ENCODE measurements at places on chromosomes 7 and 10. TPM values are rescaled to one million over a fixed set of nuclear protein-coding genes. Genes with fewer than 3 reads are reported as not detected.

The ARHGEF5 gene
- 11.8 TPM for total RNA-seq

GRCh38 chr7:269721-270120 lies 20.2 kb upstream of the FOXL3 start:
- no peak for DNase-seq
- H3K4me1 ChIP-seq, result no peaks in the 10 kb centered on the region
- no peaks in the 10 kb centered on the region for H3K36me3 ChIP-seq
- H3K27ac ChIP-seq, result no peak overlapping the region
- H3K4me3 ChIP-seq, result no peak overlapping the region

- H3K4me3 ChIP-seq, result no peak overlapping the region
- H3K27ac ChIP-seq, result no peak overlapping the region
- no peaks in the 10 kb centered on the region for H3K27me3 ChIP-seq
Observed at GRCh38 chr10:69261184-69261583, 17.1 kb upstream of the HK1 start.

DNA sequence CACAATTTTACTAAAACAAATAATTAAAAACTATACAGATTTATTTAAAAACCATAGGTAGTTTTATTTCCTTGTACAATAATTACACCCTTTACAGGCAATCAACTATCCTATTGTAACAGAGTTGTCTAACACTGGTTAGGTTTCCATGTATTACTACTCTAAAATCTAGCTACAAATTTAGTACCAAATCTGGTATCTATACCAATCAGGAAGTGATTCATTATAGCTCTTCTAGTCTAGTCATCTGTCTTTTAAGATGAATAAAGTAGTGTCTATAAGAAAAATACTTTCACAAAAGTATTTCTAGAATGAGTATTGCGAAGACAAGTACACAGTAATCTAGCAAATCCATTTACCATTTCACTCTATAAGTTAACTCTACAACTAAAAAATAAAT lies 16.9 kb downstream of the ZNF800 start:
- H3K27me3 ChIP-seq, result no peaks in the 10 kb centered on the region
- H3K27ac ChIP-seq, result no peak overlapping the region
- DNase-seq, result no peak
- peaks cover 20% of the 10 kb centered on the region for H3K36me3 ChIP-seq

- H3K36me3 ChIP-seq, result no peaks in the 10 kb centered on the region
- H3K4me1 ChIP-seq, result peaks cover 39% of the 10 kb centered on the region
- no peak overlapping the region for H3K27ac ChIP-seq
- no peak overlapping the region for H3K4me3 ChIP-seq
- no peaks in the 10 kb centered on the region for H3K27me3 ChIP-seq
Observed at GRCh38 chr10:21317902-21318301, 207.6 kb downstream of the SKIDA1 start.

The MALSU1 gene
- 74.2 TPM for total RNA-seq

- no peak for DNase-seq
- H3K27me3 ChIP-seq, result no peaks in the 10 kb centered on the region
Observed at GRCh38 chr10:127472976-127473375, 76.1 kb upstream of the NPS start.

DNA sequence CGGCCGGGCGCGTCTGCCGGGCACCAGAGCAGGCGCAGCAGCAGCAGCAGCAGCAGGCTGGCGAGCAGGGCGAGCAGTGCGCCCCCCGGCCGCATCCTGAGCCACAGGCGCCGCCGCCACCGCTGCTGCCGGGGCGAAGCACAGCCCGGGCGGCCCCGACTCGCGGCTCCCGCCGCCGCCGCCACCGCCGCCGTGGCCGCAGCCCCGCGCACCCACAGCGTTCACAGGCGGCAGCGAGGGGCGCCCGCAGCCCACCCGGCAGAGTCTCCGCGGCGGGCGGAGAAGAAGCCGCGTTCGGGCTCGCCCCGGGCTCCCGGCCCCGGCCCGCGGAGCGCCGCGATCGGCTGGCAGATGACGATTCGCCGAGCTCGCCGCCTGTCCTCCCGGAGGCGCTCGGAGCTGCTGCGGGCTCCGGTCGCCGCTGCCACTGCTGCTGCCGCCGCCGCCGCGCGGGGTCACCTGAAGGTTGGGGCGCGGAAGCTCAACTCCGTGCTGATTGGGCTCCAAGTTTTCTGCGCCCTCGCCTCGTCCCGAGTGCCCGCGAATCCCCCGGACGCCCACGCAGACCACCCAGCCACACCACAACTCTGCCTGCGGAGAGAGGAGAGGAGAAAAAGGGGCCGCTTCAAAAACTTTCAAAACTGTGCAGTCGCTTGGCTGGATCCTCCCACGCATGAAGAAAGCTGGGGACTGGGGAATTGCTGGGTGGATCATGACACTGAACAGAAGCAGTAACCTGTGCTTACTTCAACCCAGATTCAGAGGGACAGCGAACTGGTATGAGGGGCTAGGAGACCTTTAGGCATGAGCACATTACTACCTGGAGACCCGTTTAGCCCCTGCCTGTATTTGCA lies at the start of gene ST8SIA6:
Gene ST8SIA6 (minus strand): TSS at position 435 of the 854 bp plus-strand sequence. CDS start 340 bp downstream, at position 95.
- H3K27ac ChIP-seq, result no peak within 1 kb of the TSS
- H3K27me3 ChIP-seq, result peaks cover 25% of the 10 kb centered on the region
- peaks cover 17% of the 10 kb centered on the region for H3K4me1 ChIP-seq
- DNase-seq, result no peak
- H3K4me3 ChIP-seq, result peak within 1 kb of the TSS; percentile 60
- peaks cover 9% of the 10 kb centered on the region for H3K36me3 ChIP-seq

DNA sequence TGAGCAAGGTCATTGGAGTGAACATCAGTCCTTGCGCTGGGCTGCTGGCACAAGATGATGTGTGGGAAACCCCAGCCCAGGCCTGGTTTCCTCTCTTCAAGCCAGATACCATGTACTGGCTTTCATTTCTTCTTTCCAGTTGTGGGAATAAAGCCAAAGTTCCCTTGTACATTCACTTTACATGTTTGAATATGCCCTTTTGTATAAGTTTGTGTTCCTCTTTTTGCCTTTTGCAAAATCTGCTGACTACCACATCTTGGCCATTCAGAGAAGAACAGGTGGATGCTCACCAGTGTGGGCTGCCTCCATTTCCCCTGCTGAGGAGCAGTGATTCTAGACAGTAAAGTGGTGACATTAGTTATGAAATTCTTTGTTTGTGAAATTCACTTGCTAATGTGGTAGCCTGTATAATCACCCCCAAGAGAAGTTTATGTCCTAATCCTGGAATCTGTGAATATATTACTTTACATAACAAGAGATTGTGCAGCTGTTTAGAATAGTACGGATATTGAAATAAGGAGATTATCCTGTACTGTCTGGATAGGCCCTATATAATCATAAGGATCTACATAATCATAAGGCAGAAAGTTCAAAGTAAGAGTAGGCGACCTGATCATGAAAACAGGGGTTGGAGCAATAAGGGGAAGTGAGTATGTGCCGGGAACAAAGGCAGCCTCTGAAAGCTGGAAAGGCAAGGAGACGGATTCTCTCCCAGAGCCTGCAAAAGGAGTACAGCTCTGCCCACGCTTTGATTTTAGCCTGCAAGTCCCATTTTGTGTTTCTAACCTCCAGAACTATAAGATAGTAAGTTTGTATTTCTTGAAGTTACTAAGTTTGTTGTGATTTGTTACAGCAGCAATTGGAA lies 18.8 kb upstream of the AOAH start:
- H3K4me1 ChIP-seq, result no peaks in the 10 kb centered on the region
- H3K36me3 ChIP-seq, result no peaks in the 10 kb centered on the region
- H3K27ac ChIP-seq, result no peak overlapping the region
- peak; percentile 4 for DNase-seq
- H3K4me3 ChIP-seq, result no peak overlapping the region

The GPR85 gene
- 1.7 TPM for total RNA-seq

The MOGAT3 gene
- 0.17 TPM for total RNA-seq

The CALCR gene
- not detected for total RNA-seq

GRCh38 chr10:117363028-117363427 lies 12.2 kb downstream of the PDZD8 start:
- H3K27ac ChIP-seq, result no peak overlapping the region
- H3K4me1 ChIP-seq, result peaks cover 61% of the 10 kb centered on the region
- H3K36me3 ChIP-seq, result no peaks in the 10 kb centered on the region

The COL28A1 gene
- 17.4 TPM for total RNA-seq

The CLCN1 gene
- not detected for total RNA-seq

The SEM1 gene
- total RNA-seq, result 17.4 TPM

DNA sequence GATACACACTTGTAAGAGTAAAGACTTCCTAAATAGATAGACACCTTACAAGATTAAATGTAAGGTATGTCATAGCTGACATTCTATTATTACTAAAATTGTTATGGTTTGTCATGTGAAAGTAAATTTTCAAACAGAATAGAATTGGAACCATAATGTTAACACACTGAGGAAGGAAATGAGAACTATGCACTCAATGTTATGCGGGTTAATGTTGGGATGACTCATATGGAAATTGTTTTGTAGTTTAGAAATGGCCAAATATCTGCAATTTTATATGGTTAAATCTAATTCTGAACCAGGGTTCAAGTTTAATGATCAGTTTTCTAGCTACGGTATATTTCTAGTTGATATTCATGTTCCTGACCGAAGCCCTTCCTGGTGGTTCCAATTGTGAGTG lies 214.2 kb upstream of the ADO start:
- no peak overlapping the region for H3K4me3 ChIP-seq
- no peaks in the 10 kb centered on the region for H3K36me3 ChIP-seq
- H3K27ac ChIP-seq, result no peak overlapping the region
- no peaks in the 10 kb centered on the region for H3K4me1 ChIP-seq
- no peak for DNase-seq

The EGFR gene
- 79.3 TPM for total RNA-seq

GRCh38 chr7:95905167-95905566 lies 132.8 kb downstream of the DYNC1I1 start:
- no peaks in the 10 kb centered on the region for H3K4me1 ChIP-seq
- no peaks in the 10 kb centered on the region for H3K27me3 ChIP-seq
- H3K27ac ChIP-seq, result no peak overlapping the region
- peak; percentile 17 for DNase-seq
- no peaks in the 10 kb centered on the region for H3K36me3 ChIP-seq

- no peak for DNase-seq
- no peaks in the 10 kb centered on the region for H3K4me1 ChIP-seq
- H3K4me3 ChIP-seq, result no peak overlapping the region
- H3K27me3 ChIP-seq, result peaks cover 5% of the 10 kb centered on the region
- no peak overlapping the region for H3K27ac ChIP-seq
Observed at GRCh38 chr10:11906714-11907113, 83.6 kb downstream of the PROSER2 start.

The HABP2 gene
- total RNA-seq, result not detected

DNA sequence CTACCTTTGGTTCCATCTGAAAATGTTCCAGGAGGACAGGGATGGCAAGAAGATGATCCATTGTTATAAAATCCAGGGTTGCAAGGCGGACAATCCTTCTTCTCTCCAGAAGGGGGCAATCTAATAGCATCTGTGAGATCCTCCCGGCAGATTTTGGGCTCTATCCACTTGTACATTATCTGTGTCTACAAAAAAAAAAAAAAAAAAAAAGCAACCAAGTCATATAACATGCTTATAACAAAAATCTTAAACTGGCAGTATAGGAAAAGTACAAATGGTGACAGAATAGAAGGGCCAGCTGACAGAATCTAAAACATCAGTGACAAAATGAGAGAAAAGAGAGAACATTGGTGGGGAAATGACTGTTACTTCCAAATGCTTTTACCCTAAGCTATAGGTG lies 132.7 kb downstream of the ELAPOR2 start:
- DNase-seq, result no peak
- H3K4me3 ChIP-seq, result no peak overlapping the region
- no peaks in the 10 kb centered on the region for H3K27me3 ChIP-seq
- H3K36me3 ChIP-seq, result peaks cover 5% of the 10 kb centered on the region
- H3K4me1 ChIP-seq, result no peaks in the 10 kb centered on the region

DNA sequence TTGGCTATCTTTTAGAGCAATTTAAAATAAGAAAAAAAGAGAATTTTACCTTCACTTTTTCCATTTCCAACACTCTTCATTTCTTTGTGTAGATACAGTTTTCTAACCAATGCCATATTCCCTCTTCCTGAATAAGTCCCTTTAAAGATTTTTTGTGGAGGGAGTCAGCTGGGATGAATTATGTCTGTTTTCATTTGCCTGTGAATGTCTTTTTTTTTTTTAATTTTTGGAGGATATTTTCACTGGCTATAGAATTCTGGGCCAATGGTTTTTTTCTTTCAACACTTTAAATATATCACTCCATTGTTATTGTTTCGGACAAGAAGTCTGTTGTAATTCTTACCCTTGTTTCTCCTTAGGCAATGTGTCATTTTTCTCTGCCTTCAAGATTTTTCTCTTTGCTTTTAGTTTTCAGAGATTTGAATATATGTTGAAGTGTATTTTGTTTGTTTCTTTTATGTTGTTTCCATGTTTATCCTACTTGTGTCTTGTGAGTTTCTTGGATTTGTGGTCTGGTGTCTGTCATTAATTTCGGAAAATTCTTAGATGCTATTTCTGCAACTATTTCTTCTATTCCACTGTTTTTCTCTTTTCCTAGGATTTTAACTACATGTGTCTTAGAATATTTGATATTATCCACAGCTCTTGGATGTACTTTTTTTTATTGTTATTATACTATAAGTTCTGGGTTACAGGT lies 20.0 kb upstream of the CXCL12 start:
- no peaks in the 10 kb centered on the region for H3K36me3 ChIP-seq
- no peak overlapping the region for H3K27ac ChIP-seq
- no peaks in the 10 kb centered on the region for H3K27me3 ChIP-seq
- no peak overlapping the region for H3K4me3 ChIP-seq
- DNase-seq, result no peak

DNA sequence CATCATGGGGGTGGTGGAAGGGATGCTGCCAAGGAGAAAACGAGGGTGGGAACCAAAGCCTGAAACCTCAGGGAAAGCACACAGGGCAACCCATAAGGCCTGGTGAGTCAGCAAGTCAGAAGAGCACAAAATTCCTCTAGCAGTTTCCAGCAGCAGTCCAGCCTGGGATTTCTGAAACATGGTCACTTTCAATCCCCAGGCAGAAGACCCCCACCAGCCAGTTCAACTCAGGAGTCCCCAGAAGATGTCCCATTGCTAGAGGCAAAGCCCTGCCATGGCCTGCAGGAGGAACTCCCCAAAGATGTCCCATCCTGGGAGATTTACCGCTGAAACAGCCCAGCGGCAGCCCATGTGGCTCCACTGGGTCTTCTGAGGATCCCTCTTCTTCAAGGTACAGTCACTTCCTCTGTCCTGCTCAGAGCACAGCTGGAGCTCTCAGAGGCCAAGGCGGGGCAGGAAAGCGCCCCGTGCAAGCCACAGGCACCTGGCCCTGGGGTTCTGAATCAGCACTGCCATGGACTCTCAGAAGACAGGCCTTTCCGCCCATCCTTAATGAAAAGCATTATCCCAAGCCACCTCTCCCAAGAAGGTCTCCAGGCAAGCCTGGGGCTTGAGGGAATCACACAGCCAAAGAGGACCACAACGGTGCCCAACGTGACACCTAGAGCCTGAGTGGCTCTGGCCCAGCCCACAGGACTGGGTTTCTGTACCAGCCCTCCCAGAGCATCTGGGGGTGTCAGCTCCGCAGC lies 196.9 kb downstream of the GRID1 start:
- no peak for DNase-seq
- no peak overlapping the region for H3K27ac ChIP-seq
- H3K27me3 ChIP-seq, result no peaks in the 10 kb centered on the region
- H3K4me3 ChIP-seq, result no peak overlapping the region

GRCh38 chr10:33212061-33212748 lies 122.3 kb downstream of the NRP1 start:
- peak overlapping the region; percentile 33 for H3K27ac ChIP-seq
- H3K27me3 ChIP-seq, result no peaks in the 10 kb centered on the region

Measured in esophagus muscularis mucosa (tissue), 4 donors.